Stimulated activated CD8-positive, alpha-beta memory T cell treated with anti-CD3 and anti-CD28 coated beads, Interleukin-7, amount 100 ng/mL, for 1 hour (primary cell): ENCODE measurements at places on chromosomes 12 and 14.

DNA sequence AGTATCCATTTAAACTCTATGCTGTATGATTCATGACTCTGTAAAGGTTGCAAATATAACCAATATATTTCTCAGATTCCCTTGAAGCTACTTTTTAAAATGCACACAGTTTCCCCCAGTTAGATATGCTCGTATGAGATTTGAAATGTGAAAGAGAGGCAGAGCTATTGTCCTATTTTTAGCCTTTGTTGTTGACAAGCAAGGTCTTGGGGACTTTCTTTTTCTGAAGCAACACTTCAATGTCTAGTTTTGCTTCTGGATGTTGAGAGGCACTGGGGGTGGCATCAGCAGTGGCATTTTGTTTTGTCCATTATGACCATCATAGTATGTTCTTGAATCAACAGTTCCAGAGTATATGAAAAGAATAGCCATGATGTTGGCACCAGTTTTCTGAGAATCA lies 63.4 kb downstream of the ASCL1 start:
- no peak for DNase-seq

DNA sequence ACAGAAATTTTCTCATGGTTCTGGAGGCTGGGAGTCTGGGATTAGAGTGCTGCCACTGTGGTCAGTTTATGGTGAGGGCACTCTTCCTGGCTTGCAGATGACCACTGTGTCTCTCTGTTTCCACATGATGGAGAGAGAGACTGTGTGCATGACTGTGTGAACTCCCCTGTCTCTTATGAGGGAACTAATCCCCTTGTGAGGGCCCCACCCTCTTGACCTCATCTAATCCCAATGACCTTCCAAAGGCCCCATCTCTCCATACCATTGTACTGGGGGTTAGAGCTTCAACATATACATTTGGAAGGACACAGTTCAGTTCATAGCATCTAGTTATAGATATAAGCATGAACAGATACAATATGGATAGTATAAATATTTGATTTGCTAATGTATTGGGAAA lies 31.7 kb downstream of the ANO6 start:
- DNase-seq: no peak

GRCh38 chr12:81164827-81165226 lies 86.9 kb downstream of the ACSS3 start:
- no peak for DNase-seq

DNA sequence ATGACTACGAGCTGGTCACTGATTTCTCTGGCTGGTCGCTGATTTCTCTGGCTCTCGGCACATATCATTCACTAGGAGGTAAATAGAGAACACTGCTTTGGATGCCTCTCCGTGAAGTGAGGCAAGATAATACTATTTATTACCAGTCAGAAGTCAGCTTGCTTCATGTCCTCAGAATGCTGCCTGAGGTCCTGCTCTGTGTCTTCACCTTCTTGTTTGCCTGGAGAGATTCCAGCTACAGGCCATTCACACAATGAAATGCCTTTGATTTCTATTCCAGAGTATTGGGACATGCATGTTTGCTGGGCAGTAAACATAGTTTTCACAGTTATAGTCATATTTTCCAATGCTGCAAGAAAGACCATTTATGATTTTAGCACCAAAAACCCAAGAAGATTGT lies 106.7 kb downstream of the AEBP2 start:
- DNase-seq: no peak

GRCh38 chr14:37970696-37971095 lies 237.0 kb upstream of the SSTR1 start:
- no peak for DNase-seq

- DNase-seq: no peak
Observed at GRCh38 chr14:64701660-64702059, 2.6 kb upstream of the PLEKHG3 start.
